ENCODE measurements at places on chromosomes 12 and 14.
A peak's percentile ranks its signal among the peaks of the same experiment; 100 is the strongest.

GRCh38 chr12:102484428-102484958 lies 4.1 kb upstream of the IGF1 start:
- DNase-seq, result no peak

DNA sequence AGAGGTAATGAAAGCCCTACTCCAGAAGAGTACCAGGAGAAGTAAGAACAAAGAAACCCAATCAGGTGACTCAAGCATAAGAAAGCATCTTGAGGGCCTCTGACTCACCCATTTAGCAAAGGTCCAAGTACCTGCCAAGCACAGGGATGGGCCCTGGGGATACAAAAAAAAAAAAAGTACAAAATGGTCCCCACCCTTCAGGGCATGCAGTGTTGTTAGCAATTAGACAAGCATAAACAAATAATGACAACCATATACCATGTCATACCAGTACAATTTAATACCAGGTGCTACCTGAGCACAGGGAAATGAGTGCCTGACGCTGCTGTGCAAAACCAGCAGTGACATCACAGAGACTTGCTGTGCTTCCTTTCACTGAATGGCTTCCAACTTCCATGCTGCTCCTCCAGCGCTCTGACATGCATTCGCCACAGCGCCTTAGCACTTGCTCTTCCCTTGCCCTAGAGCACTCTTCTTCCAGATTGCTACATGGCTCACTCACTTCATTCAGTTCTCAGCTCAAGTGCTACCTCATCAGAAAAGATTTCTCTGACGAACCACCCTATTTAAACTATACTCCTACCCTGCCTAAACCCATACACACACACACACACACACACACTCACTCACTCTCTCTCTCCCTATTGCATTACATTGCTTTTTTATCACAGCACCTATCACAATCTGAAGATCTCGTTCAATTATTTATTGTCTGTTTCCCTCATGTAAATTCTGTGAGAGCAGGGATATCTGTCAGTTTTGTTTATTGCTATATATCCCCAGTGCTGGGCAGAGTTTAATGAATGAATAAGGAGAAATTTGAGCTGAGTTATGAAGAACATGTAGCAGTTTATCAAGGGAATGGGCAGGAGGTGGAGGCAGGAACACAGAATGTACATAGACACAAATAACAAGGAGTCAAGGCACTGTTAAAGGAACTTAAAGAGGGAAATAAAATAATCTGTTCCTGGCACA lies 12.9 kb upstream of the EPS8 start:
- DNase-seq, result no peak

- DNase-seq, result peak; percentile 4
Measured at GRCh38 chr14:94423453-94424056, 29.0 kb downstream of the SERPINA11 start.

DNA sequence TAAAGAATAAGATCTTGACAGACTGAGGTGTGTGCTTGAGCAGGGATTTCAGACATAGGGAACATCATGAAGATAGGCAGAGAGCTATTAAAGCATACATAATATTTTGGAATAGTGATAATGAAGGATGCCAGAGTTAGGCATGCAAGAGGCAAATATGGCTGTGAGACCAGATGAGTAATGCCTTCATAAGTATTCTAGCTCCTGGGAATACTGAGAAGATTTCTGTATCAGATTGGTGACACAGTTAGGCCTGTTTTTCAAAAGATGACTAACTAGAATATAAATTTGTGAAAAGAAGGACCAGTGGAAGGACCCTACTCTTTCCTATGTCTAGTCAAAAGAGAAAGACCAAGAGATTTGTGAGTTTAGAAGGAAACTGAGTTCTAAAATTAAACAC lies 108.8 kb downstream of the TXNDC16 start:
- DNase-seq, result no peak

- no peak for DNase-seq
Measured at GRCh38 chr12:122117979-122118378, 39.4 kb downstream of the MLXIP start.

DNA sequence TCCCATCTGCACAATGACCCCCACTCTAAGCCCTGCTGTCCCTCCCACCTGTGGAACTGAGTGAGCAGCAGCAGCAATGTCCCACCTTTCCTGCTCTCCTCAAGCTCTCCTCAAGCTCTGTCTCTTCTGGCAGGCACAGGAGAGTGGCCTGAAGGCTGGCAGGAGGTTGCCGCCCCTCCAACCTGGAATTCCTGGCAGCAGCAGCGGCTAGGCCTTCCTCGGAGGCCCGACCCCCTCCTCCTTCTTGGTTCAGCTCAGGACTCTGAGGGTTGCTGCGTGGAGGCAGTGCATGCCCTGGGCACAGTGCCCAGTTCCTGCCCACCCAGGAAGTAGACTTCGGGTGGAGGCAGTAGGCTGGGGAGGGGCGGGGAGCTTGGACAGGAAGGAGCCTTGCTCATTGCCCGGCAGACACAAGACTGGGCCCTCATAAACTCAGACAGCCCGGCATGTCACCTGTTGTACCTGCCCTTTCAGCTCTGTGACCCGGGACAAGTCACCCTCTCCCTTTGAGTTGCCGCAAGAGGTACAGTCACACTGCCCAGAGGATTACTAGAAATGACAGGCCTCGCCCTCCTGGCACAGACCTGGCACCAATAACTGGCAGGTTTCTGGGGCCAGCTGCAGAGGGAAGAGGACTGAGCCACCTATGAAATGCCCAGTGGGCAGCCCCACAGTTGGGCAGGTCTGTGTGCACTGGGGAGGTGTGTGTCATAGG lies 2.1 kb upstream of the SERPINA1 start:
- DNase-seq, result peak; percentile 38

GRCh38 chr12:65840793-65841670 lies 16.7 kb downstream of the HMGA2 start:
- DNase-seq, result no peak

- no peak for DNase-seq
Measured at GRCh38 chr12:8956772-8957171, 7.3 kb upstream of the M6PR start.

GRCh38 chr12:26705851-26706250 lies 127.1 kb downstream of the ITPR2 start:
- no peak for DNase-seq

DNA sequence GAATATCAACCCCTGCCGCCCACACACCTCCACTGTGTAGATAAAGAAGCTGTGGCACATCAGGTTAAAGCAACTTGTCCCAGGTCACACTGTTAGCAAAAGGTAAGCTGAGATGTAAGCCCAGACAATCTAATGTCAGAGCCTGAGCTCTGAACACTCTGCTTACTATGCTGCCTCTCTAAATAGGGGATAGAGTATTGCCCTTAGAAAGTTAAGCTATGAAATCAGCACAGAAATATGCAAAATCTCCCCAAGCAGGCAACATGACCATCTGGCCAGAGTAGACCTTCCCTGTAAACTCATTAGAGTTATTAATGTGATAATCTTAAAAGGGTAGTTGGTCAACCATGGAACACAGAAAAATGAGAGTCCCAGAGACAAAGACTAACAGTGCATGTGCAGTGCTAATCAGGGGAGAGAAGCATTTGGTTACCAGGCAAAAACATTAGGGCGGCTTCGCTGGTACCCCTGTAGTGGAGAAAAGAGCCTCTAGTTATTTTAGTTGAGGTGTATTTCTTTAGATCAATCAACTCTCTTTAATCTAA lies 171.0 kb downstream of the BTG1 start:
- DNase-seq, result no peak

DNA sequence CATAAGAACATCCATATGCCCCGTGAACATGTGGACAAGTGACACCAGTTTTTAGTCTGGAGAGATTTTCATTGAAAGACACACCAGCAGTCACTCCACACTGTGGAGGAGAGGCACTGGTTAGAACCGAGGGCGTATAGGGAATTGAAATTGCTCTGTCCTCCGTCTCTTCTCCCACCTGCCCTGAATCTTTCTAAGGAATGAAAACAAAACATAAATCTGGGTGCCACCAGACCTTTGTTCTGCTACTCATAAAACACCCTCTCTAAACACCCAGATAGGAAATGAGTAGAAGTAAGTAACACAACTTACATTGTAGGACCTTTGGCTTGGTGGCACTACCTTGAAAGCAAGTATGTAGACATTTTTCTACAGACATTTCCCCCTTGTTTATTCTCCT lies 37.1 kb upstream of the STON2 start:
- DNase-seq, result no peak

DNA sequence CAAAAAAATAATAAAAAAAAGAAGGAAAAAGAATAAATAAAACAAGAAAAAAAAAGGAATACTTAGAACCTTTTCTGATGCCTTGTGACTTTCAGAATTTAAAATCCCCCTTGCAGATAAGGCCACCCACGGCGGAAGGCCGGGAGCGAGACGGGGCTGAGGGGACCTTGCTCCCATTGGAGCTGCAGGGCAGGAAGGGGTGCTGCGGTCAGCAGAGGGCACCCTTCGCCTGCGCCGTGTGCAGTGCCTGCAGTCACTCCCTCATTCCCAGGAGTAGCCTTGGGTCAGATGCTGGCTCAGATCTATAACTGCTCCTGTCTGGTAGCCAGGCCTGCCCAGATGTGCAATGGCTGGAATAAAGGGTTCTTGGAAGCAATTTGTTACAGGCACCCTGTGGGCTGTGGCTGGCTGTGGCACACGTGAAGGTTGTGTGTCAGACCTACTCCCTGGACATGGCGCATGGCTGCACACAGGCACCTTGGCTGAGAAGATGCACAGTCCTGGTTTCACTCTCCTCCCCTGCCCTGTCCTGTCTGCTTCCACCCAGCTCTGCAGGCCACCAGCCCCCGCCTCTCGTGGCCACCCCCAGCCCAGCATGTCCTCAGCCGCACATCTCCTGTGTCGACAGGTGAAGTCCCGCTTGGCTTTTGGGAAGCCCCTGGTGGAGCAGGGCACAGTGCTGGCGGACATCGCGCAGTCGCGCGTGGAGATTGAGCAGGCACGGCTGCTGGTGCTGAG lies 13.4 kb upstream of the ALDH2 start:
- no peak for DNase-seq

Data from GF-D8 (cell line).